Kidney (tissue), 22 donors: ENCODE measurements at places on chromosomes 7 and 10.

GRCh38 chr7:16967300-16967811, 85.6 kb upstream of the AGR3 start:
- no peak for DNase-seq

GRCh38 chr10:107631876-107632275, 467.4 kb upstream of the SORCS1 start:
- DNase-seq = no peak

GRCh38 chr7:74173074-74173473, 1.1 kb upstream of the EIF4H start:
- peak; percentile 31 for DNase-seq

DNA sequence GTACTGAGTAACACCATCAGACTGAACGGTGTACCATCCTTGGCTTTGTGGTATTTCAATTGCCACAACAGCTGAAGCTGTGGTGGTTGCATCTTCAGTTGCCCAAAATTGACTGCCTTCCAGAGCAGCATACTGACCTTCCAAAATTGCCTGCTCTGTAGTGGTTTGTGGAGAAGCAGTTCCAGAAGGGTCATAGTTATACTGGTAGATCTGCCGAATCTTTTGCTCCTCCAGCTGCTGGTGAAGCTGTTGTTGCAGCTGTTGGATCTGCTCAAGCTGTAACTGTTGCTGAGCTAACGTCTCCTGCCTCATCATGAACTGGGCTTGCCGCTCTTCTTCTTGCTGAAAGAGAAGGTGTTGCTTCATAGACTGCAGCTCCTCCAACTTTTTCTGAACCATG, 212.2 kb downstream of the PCLO start:
- DNase-seq = no peak

- peak; percentile 52 for DNase-seq
Observed at GRCh38 chr7:479948-480499, 39.6 kb downstream of the PDGFA start.
